Activated CD8-positive, alpha-beta memory T cell treated with anti-CD3 and anti-CD28 coated beads, Interleukin-2, amount 50 U/mL, for 4 hours (primary cell): ENCODE measurements at places on chromosomes 16 and 17.

- DNase-seq = no peak
Observed at GRCh38 chr16:61797961-61798507, 238.2 kb downstream of the CDH8 start.

DNA sequence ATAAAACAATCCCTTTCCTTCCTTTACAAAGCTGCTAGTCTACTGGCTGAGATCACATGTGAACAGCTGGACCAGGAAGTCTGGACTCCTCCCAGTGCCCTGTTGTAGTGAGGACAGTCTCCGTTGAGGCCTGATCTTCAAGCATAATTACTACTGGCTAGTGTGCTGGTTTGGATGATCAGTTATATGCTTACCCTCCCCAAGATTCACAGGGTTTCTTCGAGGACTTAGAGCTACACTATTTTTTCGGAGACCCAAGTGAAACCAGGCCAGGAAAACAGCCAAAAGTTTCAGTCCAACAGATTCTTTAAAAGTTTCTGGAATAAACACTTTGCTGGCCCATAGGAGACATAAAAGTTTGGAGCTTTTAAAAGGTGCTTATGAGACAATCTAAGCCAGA lies 194.9 kb upstream of the CDH11 start:
- DNase-seq = no peak

DNA sequence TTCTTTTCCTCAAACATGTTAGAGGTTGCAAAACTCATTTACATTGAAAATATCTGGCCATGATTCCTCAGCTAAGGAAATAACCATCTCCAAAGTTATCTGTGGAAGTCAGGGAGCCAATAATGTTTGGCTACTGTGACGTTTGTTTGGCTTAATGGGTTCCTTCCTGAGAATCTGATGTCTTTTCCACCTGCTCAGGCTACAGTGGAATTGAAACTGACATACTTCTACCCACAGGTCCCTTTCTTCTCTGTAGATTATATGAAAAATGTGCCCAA lies 221.1 kb upstream of the XYLT1 start:
- no peak for DNase-seq

DNA sequence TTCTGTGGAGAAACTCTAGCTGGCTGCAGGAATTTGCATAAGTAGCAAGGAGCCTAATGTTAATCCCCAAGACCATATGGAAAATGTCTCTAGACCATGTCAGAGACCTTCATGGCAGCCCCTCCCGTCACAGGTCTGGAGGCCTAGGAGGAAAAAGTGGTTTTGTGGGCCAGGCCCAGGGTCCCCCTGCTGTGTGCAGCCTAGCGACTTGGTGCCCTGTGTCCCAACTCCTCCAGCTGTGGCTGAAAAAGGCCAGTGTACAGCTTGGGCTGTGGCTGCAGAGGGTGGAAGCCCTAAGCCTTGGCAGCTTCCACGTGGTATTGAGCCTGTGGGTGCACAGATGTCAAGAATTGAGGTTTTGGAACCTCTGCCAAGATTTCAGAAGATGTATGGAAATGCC lies 306.9 kb upstream of the CA10 start:
- no peak for DNase-seq

- DNase-seq = peak; percentile 68
Observed at GRCh38 chr17:80195671-80196529, 24.2 kb downstream of the SGSH start.

- no peak for DNase-seq
Observed at GRCh38 chr16:84746875-84747274, 47.1 kb downstream of the USP10 start.

GRCh38 chr17:38591759-38592241 lies 14.0 kb downstream of the SRCIN1 start:
- DNase-seq = no peak

GRCh38 chr17:8420041-8420934 lies 15.4 kb upstream of the NDEL1 start:
- DNase-seq = no peak

DNA sequence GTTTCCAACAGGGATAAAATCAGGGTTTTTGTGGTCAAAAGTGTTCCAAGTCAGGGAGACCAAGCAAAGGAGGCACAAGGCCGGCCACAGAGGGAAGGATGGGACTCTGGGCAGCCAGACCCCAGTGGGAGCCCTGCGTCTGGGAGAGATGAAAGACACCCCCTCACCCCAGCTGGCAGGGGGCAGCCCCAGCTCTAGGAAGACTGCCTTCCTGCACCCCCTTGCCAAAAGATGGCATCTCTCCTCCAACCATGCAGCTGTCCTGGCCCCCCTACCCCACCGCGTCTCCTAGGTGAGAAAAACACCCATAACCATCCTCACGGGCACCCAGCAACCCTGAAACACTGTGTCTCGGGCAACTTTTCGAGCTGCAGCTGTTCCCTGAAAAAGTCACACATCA lies 51.3 kb downstream of the CUEDC1 start:
- no peak for DNase-seq

DNA sequence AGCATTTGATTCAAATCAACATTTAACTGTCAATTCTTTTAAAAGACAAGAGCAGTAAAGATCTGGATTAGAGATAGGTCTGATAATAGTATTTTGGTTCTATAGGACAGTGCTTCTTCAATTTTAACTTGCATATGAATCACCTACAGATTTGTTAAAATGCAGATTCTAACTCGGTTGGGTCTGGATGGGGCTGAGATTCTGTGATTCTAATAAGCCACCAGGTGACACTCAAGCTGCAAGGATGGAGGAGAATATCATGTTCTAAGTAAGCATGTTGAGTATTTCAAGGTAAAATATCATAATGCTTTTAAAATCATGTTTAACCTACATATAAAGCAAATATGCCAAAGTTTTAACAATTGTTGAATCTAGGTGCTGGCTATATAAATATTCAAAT lies 15.8 kb downstream of the TSPOAP1 start:
- no peak for DNase-seq

DNA sequence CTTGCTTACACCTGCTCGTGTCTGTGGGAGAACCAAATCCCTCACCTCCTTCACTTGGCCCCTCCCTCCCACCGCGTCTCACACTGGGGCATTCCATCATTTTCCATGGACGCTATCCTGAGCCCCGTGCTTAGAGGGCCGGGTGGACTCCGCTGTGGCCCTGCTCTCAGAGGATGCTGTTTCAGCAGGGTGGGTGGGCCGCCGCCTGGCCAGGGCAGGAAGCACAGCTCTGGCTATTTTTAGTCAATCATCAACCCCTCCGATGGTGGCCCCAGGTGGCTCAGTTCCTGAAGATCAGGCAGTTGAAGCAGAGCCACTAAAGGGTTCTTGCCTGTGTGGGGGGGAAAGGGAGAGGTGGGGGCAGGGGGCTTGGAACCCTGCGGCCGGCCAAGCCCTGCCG lies 230.3 kb downstream of the ENGASE start:
- DNase-seq = no peak
